T1000 (cell line): ENCODE measurements at places on chromosomes 2 and 18.

GRCh38 chr2:42096869-42097591 lies 49.2 kb downstream of the PKDCC start:
- DNase-seq, result no peak

DNA sequence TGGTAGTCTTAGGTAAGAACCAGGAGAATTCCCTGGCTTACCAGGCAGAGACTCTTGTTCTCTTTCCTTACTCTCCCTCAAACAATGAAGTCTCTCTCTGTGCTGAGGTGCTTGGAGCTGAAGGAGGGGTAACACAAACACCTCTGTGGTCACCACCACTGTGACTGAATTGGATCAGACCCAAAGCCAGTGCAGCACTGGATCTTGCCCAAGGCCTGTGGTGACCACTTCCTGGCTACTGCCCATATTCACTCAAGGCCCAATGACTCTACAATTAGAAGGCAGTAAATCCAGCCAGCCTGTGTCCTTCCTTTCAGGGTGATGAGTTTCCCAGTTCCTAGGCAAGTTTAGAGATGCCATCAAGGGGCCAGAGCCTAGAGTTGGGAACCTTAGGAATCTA lies 706.8 kb downstream of the SLC4A3 start:
- DNase-seq, result no peak

- no peak for DNase-seq
Measured at GRCh38 chr18:49072940-49073339, 122.2 kb upstream of the SMAD7 start.

- no peak for DNase-seq
Measured at GRCh38 chr2:144648837-144649465, 129.0 kb upstream of the ZEB2 start.

DNA sequence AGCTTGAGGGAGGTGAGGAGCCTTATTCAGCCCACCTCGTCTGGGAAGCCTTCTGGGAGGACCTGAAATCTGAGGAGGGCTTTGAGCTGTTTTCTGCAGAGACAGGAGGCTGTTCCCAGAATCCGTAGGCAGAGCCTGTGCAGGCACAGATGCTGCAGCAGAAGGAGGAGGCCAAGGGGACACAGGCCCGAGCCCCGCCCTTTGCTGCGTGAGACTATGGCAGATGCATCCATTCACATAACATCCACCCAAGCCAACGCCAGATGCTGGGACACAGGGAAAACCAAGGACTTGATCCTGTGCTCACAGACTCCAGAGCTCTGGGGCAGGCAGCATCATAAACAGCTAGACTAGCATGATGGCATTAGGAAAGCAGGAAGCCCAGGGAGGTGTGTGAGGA lies 98.2 kb downstream of the KCNF1 start:
- no peak for DNase-seq

DNA sequence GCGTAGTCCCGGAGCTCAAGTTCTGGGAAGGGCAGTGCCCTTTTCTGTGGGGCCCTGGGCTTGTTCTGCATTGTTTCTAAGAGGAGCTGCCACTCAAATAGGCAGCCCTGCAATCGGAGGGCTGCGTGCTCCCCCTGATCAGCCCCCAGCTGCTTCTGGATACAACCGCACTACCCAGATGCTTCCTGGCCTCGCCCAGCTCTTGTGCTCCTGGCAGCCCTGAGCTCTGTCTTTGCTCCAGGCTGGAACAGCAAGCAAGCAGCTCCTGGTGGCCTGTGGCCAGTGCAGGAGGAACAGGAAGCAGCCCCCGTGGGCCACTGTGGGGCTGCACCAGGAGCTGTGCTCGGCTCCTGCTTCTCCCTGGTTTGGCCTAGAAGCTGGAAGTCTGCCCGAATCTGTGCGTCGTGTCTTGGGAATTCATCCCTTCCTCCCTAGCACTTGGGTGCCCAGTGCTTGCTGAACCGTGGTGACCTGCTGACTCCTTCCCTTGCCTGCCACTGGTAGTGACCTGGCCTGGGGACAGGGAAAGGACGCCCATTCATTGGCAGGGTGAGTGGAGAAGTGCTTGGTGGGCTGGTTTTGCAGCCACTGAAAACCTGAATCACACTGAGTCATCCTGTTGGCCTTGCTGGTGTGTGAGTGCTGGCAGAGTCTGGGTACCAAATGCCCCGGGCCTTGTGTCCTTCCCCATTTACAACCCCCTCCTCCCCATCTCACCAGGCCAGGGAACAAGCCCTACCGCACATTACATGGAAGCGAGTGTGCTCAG lies 27.3 kb upstream of the NTSR2 start:
- DNase-seq, result peak; percentile 70

DNA sequence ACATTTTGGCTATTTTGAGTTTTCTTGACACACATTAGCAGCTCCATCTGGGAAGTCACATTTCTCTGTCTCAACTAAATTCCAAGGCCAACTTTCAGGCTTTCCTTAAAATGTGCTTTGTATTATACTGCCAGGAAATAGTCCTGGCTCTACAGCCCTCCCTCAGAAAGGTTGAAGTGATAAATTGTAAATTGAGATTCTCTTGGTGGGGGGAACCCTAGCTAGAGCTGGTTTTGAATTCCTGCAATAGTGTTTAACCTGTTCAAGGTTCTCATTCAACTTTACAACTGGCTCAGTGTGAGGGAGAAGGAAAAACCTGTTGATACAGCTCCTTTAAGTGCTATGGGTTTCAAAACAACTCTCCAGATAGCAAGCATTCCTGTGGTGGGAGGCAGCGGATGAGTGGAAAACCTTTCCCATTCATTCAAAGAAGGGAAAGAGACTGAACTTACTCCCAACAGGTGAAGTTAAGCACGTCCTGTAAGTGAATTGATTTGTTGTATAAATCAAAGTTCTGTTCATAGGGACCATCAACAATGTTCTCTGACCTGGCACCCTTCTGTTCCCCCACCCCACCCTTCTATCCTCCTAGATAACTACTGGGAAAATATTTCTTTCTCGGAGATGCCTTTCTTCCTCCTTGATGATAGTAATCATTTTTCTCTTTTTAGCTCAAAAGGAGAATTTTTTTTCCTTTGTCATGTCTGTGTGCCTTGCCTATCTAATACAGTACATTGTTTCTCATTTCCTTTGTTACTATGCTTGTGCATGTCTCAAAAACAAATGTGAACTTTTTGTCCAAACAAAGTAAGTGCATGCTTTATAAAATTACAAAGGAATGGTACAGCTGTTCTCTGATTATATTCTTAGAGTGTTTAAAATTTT lies 44.2 kb upstream of the SLC39A10 start:
- no peak for DNase-seq

DNA sequence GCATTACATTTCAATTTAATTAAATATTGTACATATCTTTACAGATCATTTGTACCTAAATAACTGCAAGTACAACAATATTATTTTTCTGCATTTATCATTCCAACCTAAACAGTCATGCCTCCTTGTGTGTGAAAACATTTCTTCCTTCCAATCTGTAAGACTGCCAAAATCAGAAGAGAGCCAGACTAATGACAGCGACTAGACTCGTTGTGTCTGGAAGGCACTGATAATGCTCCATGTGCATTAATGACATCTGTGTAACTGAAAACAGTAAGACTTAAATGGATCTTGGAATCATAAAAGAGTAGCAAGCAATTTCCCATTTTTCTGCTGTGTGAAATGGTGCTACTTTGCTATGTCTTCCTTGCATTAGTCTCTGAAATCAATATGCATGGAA lies 278.0 kb upstream of the DSEL start:
- no peak for DNase-seq

GRCh38 chr2:206275312-206276055 lies 1.0 kb downstream of the ZDBF2 start:
- DNase-seq, result peak; percentile 11

GRCh38 chr2:121128741-121129659 lies 156.0 kb downstream of the TFCP2L1 start:
- DNase-seq, result no peak

DNA sequence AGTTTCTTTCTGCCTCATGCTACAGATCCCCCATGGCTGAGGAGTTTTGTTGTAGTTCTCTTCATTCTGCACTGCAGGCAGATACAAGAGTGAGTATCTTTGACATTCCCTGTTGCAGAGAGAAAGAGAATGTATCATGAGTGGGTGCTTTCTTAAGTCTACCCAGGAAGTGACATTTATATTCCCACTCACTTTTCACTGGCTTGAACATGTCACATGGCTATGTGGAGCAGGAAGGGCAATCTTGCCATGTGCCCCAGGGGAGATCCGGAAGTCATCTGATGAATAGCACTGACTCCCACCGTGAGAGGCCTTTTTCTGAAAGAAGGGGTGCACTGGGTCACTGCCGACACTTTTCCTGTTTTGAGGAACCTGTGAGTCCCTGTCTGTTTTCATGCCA lies 66.4 kb upstream of the BOD1L2 start:
- no peak for DNase-seq

- no peak for DNase-seq
Measured at GRCh38 chr2:161952783-161953191, 121.2 kb downstream of the DPP4 start.

DNA sequence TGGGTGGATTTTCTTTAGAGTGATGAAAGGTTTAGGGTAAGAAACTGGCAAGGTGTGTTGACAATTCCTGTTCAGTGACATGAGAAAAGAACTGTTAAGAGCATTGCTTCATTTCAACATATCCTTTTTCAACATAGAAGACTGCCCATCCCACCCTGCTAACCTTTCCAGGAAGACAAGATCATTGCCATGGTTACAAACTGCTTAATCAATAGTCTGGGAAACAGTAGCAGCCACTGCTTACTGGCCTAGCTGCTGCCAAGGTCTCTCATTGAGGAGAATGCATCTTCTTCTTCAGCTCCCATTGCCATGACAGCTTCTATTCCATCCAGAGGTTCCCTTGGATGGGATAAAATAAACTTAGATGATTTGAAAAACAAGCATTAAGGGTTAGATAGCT lies 212.1 kb downstream of the LRRTM1 start:
- DNase-seq, result no peak

DNA sequence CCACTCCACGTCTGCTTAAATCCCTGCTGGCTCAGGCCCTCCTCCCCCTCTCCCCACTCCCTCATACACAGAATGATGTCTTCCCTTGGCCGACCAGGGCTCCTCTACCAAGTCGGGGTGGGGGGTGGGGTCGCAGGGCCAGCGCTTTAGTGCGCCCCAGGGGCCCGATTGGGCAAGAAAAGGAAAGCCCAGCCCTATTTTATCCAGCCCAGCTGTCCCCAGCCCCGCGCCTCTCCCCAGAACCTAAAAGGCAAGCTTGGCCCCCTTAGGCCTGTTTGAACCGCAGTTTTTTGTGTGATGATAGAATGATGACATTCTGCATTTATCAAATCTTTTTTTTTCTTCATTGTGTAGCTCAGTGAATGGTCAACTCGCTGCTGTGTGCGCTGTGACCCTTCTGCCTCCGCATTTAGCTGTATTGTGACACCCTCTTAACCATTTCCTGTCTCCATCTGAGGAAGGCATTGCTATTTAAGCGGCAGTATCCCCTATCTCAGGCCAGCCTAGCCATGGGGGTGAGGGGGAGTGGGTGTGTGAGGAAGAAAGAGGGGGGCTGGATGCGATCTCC lies 231.4 kb downstream of the HAUS1 start:
- DNase-seq, result no peak

- DNase-seq, result no peak
Measured at GRCh38 chr2:135913727-135914365, 37.6 kb upstream of the MCM6 start.

DNA sequence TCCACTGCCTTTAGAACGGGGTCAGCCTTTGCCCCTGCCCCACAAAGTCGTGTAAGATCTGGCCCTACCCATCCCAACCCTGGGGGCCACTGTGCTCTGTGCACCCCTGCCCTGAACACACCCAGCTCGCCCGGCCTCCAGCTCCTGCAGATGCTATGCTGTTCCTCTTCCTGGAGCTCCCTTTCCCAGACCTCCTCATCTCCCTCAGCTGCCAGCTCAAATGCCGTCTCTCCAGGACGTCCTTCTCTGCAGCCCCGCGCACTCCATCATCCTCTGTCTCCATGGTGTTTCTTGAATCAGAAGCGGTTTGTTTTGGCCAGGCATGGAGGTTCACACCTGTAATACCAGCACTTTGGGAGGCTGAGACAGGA lies 94.1 kb downstream of the SH3BP4 start:
- DNase-seq, result no peak

GRCh38 chr2:221850076-221850475 lies 278.0 kb upstream of the EPHA4 start:
- no peak for DNase-seq

- peak; percentile 1 for DNase-seq
Measured at GRCh38 chr2:38444247-38444646, 67.2 kb upstream of the ATL2 start.

- no peak for DNase-seq
Measured at GRCh38 chr2:126858991-126859390, 39.7 kb upstream of the TEX51 start.

DNA sequence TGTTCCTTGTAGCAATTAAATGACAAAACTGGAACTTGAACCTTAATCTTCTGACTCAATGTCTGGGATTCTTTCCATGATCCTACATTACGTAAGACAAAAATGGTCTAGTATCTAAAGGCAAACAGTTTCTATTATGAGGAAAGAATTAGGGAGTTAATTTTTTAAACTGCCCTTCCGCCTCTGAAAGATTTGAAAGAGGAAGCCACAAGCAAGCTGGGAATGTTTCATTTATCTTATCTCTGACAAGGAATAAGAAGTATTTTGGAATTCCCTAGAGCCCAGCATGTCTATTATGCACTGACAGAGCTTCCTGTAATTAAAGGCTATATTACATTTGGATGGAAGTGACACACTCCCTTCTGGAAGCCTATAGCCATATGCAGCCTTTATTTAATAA lies 558.8 kb upstream of the CDH2 start:
- no peak for DNase-seq

- no peak for DNase-seq
Measured at GRCh38 chr2:165692906-165693305, 101.1 kb downstream of the GALNT3 start.

- no peak for DNase-seq
Measured at GRCh38 chr2:110872521-110872920, 140.1 kb downstream of the ACOXL start.

- no peak for DNase-seq
Measured at GRCh38 chr2:55916473-55917049, 7.0 kb downstream of the EFEMP1 start.
